Head of caudate nucleus (tissue), 42 donors: ENCODE measurements at places on chromosomes 4 and X.

DNA sequence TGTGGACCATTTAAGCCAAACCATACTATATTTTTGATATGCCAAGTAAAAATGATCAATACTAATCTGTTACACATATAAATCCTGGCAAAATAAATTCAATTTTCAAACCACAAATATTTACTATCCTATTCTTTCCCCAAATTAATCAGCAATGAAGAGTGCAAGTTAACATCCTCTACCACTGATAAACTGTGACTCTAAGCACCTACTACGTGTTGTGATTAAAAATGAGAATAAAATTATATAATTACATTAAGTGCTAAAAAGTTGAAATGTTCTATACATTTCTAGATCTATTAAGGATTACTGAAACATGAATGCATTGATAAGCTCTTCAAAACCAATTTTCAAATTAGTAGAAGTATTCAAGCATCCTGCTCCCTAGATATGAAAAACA is 3.4 kb downstream of the KLHL15 start:
- DNase-seq = no peak

DNA sequence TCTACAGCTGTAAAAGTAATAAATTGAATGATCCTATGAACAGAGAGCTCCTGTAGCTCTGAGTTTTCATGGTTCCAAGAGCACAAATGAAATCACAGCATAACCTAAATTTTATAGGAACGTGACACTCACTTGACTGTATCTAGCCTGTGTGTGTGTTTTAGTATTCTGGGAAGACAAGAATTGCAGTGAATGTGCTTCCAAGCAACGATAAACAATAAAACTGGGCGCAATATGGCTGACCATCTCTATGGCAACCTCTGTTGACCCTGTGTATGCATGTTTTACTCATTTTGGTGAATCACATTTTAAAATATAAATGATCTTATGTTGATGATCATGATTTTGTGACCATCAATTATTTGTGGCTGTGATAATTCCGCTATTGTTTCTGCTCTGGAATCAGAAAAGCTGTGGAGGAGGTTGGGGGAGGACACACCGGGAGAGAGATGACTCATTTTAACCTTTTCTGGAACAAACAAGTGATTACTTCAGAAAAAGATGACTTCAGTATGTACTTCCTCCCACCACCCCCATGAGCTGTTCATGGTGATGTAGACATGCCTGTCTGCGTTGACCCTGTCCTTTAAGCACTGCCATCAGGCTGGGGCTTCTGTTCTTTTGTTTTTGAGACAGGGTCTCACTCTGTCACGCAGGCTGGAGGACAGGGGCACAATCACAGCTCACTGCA is 31.8 kb downstream of the USP11 start:
- no peak for DNase-seq

DNA sequence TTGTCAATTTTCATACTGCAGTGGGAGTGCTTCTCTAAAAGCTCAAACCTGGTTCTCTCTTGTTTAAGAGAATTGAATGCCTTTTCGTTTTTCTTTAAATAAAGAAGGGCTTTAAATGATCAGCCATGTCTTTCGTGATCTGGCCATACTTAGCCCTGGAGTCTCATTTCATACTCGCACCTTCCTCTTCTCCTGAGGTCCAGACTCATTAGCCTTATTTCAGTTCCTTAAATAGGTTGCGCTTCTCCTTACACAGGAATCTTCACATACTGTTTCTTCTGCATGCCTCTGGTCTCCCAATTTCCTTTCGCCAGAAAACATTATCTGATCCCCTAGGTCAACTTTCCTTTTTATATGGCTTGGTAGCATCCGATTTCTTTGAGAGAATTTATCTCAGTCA is 565.6 kb upstream of the TENM3 start:
- no peak for DNase-seq

DNA sequence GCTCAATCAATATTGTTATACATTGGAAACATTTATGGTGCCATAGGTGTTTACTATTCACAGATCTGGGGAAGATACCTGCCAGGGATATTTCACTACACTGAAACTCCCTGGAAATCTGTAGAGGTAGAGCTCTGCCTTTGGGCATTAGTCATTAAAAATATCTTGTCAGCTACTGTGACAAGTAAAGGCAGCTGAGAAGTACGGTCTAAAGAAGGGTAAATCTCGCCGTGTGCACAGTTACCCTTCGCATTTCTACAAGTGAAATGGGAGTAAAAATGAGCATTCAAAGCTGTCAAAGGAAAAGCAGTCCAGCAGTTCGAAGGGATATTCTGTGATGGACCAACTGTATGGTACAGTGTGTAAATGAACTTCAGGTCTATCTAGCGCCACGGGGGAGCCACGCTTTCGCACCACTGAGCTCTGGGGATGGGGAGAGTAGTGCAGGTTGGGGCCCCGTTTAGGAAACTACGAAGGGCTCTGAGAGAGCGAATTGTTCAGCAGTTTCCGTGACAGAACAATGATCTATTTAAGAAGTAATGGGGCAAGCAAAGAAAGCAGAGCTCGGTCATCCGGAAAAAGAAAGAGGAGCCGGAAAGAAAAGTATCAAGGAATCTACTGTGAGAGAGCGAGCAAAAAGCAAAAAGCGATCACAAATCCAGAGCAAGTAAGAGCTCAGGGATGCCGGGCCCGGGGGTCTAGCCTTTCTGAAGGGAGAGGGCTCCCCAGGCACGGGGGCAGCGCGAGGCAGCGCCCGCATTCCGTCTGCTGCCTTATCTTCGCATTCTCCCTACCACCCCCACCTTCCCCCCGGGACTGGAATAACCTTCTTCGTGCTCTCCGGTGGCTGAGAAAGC is 646 bp downstream of the TIGD4 start:
- DNase-seq = peak; percentile 75

DNA sequence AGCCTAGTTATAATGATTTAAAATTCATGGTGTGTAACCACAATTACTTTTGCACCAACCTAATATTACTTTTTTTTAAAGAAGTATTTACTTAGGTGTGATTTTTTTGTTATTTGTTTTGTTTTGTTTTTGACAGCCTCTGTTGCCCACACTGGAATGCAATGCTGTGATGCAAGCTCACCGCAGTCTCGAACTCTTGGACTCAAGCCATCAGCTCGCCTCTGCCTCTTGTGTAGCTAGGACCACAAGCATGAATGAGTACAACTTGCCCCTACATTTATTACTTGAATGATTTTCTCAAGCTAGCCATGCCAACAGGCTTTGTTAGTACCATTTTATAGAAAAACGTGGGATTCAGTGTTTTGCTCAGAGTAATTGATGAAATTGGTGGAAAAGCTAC is 488.8 kb upstream of the CPEB2 start:
- no peak for DNase-seq

DNA sequence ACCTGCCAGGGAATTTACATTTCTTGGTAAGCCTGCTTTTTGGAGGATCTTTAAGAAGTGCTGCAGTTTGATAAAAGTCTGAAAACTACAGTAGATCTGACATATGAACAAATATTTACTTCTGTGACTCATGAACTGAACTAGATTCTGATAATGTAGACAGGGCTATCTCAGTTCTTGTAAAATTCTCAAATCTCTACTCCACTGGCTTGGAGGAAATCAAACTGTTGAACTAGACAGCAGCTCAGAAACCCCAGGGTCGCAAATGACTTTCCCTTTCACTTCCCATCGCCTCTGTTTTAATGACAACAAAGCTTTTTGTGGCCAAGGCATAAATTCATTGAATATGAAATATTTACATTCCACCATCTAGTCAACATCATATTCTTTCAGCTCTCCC is 15.4 kb upstream of the OCIAD1 start:
- no peak for DNase-seq

DNA sequence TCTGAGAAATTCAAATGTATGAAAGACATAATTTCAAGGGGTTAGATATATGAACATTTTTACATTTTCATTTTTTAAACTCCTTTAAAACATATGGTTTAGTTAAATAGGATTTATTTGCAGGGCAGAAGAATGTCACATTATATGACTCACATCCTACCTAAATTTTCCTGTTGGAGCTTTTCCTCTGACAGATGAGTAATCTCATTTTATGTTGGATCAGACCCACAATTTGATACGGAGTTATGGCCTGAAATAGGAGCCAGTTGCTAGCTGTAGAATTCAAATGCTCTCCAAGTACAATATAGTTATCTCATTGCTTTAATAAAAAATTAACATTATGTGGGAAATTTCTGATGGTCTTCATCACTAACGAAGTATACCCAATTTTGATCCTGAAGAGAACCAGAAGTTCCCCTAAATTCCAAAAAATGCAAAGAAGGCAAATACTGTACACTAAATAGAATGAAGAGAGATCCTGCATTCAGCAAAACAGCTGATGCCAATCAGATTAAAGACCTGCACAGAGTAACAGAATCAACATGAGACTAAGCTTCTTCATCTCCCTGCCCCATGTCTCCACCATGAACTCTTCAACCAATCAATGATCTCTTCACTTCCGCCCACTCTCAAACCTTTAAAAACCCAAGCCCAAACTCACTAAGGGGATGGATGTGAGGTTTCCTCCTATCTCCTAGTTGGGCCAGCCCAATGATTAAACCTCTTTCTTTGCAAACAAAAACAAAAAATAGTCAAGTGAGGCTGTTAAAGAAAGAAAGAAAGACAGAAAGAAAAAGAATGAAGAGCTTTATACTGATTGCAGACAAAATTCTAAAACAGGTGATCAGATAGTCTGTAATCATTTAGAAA is 10.9 kb upstream of the EXOSC9 start:
- no peak for DNase-seq

GRCh38 chrX:123788744-123789143 is 55.9 kb upstream of the THOC2 start:
- no peak for DNase-seq

DNA sequence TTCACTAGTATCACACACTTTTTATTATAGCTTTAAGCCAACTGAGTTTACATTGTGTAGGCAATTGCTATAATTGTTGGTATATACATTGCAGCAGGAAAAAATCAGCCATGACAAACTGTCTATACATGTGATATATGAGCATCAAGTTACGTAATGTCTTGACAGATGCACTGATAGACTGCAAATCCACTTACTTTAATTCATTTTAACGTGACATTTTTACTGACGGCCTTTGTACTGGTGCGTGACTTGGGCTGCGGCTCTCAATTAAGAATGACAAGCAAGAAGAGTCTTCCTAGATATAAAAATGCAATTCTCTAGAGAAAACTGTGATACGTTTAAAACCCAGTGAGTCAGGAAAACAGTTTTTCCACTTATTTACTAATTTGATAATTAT is 143.8 kb downstream of the ACTRT1 start:
- no peak for DNase-seq

- DNase-seq = no peak
These were observed 111.1 kb downstream of the APOOL start for GRCh38 chrX:85114776-85115175.

DNA sequence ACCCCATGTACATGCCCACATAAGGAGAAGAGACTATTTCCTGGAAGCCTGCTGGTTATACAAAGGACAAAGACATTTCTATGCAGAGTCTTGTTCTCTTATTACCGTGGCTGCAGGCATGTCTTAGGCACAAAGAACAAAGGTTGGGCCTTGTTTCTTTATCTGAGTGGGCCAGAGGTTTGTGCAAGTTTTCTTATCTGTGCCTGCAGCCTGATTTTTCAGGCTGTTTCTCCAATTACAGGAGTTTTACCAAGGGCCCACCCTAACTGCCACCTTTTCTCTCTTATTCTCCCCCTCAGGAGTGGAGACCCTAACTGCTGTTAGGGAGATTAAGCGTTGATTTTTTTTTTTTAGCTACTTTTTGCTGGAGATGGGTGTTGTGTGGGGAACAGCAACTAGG is 3.5 kb downstream of the TENT5D start:
- DNase-seq = no peak

GRCh38 chrX:3142259-3143042 is 101.2 kb downstream of the ARSF start:
- no peak for DNase-seq

- DNase-seq = no peak
These were observed 56.6 kb upstream of the NRK start for GRCh38 chrX:105765691-105766090.

GRCh38 chr4:30616942-30617646 is 103.1 kb upstream of the PCDH7 start:
- DNase-seq = no peak

- DNase-seq = no peak
These were observed 1326.5 kb downstream of the ADGRL3 start for GRCh38 chr4:62526671-62527070.

GRCh38 chrX:150324035-150324728 is 38.9 kb upstream of the MAMLD1 start:
- DNase-seq = no peak

DNA sequence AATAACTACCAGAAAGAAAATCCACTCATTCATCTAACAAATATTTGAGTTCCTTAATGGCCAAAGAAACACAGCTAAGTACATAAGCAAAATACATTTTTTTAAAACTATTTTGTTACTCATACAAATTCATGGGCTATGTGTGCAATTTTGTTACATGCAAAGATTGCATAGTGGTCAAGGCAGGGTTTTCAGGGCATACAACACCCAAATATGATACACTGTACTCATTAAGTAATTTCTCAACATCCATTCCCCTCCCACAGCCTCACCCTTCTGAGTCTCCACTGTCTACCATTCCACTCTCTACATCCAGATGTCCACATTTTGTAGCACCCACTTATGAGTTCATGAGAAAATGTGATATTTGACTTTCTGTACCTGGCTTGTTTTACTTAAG is 58.2 kb downstream of the BRWD3 start:
- DNase-seq = no peak

GRCh38 chr4:26296021-26296420 is 24.8 kb upstream of the RBPJ start:
- DNase-seq = no peak

- DNase-seq = no peak
These were observed 375.3 kb downstream of the PCDH10 start for GRCh38 chr4:133524369-133524768.

DNA sequence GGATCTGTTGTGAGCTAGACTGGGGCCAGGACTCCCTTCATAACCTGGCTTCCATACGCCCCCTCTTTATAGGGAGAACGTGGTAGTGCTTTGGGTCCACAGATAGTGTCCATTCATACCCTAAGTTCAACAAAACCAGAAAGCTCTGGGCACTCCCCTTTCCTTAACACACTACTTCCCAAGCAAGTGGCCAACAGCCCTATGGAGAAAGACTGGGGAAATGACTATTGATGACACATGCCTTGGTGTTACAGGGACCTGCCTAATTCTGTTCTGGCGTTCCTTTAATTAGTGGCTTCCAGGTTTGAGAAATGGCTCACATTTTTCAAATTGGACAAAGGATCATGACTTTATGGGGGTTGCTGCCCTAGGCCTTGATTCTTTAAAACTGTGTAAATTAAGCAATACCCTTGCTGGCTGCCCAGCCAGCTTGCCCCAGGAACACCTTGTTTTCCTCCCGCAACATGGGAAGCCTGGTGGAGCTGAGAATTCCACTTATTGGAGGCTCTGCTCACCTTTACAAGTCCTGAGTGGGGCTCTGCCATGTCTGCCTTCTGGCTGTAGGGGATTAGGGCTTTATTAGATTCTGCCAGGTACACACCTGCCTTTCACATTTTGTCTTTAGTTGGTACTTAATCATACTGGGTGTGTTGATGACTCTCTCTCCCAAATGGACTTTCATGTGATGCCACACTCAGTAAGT is 61.1 kb downstream of the RGS12 start:
- no peak for DNase-seq
